ENCODE measurements at places on chromosomes 6 and 20.

- DNase-seq = no peak
These were observed 15.1 kb downstream of the KIF13A start for GRCh38 chr6:17972074-17972952.

GRCh38 chr6:142518126-142518525, 216.3 kb downstream of the ADGRG6 start:
- no peak for DNase-seq

GRCh38 chr6:27582928-27583725, 110.2 kb upstream of the ZNF184 start:
- DNase-seq = peak; percentile 22

- no peak for DNase-seq
These were observed 23.2 kb upstream of the PNPLA1 start for GRCh38 chr6:36246506-36247268.

DNA sequence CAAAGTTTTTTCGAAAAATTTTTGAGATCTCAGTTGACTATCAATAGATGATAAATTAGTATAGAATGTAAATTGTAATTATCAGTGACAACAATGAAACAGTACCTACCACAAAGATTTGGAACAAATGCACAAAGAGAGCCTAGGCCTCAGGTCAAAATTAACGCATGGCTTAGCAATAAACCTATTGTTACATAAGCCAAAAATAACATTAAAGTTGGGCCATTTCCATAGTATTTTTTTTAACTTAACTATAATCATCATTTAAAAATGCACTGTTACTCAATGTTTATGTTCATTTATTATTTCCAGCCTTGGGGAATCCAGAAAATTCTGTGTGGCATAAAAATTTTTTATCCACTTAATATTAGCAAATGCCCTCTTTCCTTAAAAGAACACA, 117.0 kb downstream of the EPB41L2 start:
- DNase-seq = no peak

DNA sequence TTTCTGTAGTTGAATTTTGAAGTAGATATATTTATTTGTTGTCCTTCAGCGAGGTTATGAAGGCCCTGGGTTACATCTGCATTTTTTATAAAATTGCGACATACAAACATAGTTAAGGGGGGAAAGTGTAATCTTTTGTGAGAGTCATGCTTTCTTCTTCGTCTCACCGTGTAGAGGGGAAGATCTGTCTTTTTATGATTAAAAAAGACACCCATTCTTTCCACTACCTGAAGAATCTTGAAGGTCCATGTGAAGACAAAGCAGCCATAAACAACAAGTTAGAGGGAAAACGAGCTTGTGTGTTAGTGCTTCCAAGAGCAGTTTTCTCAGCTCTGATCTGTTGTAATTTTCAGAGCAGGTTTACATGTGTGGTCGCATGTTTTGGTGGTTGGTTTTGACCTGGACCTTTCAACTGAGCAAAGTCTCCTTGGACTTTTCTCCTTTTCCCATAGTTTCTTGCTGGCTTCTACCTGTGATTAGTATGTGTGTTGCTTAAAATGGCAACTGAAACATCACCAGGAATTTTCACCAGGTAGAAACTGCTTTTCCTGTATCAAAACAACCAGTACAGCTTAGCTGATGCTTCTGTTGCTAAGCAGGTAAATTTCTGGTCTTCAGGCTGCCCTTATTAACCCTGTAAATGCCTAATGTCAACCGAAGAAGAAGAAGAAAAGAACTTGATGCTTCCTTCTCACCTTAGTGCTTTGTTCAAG, 37.3 kb downstream of the RREB1 start:
- no peak for DNase-seq

DNA sequence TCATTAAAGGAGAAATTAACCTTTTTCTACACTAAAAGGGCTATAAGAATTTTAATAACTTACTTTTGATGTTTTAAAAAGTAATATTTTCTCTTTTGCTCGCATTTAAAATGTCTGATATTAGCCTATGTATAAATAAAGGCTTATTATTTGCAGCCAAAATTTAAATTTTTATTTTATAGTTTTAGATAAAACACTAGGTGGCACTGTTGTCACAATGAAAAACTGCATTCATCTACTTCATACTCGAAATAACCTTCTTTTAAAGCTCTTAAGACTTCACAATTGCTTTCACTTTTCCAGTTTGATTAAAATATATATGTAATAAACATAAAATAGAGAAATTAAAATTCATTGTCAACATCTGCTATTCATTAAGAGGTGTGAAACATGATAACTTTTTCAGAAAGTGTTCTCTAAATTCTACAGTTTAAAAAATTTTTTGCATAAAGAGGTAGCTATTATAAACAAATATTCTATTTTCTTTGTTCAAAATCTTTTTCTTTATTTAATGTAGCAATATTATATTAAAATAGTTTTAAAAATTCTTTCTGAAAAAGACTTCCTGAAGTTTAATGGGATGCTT, 78.8 kb upstream of the DEFB112 start:
- DNase-seq = no peak
